ENCODE measurements at places on chromosomes 7 and 10.

GRCh38 chr7:67438913-67439505, 442.4 kb downstream of the TYW1 start:
- DNase-seq: no peak

GRCh38 chr7:77903597-77903996, 105.0 kb downstream of the PHTF2 start:
- no peak for DNase-seq

GRCh38 chr7:91431601-91432000, 167.4 kb downstream of the FZD1 start:
- no peak for DNase-seq

GRCh38 chr10:3000048-3000447, 67.3 kb upstream of the PFKP start:
- DNase-seq: no peak

DNA sequence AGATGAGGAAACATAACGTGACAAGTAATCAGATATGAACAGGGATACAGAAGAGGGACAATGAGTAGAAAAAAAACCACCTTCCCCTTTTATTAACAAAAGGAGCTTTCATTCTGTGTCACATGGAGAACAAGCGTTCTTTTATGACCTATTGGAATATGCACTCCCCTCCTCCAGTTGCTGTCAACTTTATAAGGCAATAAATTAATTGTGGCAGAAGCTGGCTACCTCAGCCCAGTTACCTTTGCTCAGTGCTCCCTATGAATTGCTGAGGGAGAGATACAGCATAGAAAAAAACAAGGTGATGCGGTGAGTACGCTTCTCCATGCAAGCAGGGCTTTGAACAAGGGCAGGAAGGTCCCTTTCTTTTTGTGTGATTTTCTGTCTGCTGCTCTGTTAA, at the start of gene MGAM2:
MGAM2 (plus strand) TSS at position 220 of the 400 bp plus-strand sequence. CDS start 5,156 bp downstream, outside the sequence.
- no peak for DNase-seq

GRCh38 chr10:86295791-86296190, 70.8 kb downstream of the GRID1 start:
- DNase-seq: no peak

DNA sequence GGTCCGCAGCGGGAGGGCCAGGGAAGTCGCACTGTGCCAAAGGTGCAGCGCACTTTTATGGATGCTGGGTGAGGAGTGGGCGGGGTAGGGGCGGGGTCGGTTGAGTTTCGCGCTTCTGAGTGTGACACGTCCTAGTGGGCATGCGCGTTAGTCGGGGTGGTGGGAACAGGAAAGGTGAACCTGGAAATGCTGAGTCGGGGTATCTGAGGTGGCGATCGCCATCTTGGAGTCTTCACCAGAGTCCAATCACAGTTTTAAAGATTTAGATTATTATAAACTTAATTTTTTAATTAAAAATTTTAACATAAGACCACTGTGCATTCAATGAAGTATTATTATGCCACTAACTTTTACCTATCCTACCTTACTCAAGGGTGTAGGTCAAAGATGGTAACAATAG, 45.7 kb downstream of the ZNF138 start:
- no peak for DNase-seq

GRCh38 chr10:7281429-7281828, 129.4 kb downstream of the SFMBT2 start:
- no peak for DNase-seq

- DNase-seq: peak; percentile 44
Observed at GRCh38 chr7:77415823-77416620, at the start of gene GSAP. GSAP (minus strand) TSS chr7:77416349; CDS start chr7:77416321, 28 bp downstream.

DNA sequence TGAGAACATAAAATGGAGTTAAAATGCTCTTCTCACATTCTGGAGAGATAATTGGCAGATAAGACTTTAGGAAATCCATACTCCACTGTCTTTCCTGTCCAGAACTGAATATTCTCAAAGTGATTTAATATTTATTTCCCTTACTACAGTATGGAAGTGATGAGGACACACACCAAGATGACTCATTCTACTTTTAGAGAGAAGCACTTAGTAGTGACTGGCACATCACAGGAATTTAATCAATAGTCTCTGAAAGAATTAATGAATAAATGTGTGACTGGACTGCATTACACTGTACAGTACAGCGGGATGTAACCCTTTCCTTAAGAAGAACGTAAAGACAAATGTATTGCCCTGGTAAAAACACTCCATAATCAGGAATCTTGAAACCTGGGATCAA, 116.7 kb downstream of the SEMA3E start:
- no peak for DNase-seq

GRCh38 chr10:92571649-92572048, 2.2 kb downstream of the IDE start:
- DNase-seq: no peak

DNA sequence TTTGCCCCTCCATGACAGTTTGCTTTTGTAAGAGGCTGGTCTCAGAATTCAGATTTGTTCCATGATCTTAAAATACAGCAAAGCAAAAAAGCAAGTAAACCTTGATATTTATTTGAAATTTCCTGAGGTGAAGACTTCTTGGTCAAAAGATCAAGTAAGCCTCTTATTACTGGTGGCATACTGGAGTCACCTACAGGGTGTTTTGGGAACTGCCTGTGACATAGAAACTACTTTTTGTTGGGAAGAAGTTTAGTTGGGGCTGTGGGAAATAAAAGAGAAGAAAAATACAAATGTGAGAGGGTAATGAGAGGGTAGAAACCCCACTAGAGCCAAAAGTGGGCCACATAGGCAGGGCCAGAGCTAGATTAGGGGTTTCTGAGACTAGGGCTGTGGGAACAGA, 217.9 kb downstream of the OTUD1 start:
- peak; percentile 12 for DNase-seq

GRCh38 chr10:84269162-84269561, 24.3 kb downstream of the RGR start:
- DNase-seq: no peak

GRCh38 chr10:63365976-63366765, 99.6 kb downstream of the JMJD1C start:
- no peak for DNase-seq

DNA sequence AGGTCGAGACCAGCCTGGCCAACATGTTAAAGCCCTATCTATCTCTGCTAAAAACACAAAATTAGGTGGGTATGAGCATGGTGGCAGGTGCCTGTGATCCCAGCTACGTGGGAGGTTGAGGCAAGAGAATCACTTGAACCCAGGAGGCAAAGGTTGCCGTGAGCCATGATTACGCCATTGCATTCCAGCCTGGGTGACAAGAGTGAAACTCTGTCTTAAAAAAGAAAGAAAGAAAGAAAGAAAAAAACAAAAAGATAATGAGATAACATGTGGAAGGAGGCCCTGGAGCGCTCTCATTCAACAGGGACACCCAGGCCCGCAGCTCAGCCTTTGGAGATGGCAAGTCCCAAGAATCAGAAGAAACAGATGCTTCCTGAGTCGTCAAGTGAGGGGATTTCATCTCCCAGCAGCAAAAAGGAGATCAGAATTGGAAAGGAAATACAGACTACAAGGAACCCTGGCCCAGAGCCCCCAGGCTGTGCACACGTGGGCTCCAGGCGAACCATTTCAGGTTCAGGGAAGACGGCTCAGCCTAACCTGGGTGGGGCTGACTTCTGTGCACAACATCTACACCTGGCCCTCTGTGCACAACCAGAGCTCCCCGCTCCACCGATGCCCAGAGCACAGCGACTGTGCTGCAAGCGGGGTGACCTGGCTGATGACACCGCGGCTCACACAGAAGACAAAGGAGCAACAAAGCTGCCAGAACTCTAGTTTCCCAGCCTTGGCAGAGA, 33.3 kb downstream of the GNA12 start:
- DNase-seq: no peak

GRCh38 chr10:107656932-107657331, 492.4 kb upstream of the SORCS1 start:
- DNase-seq: no peak

GRCh38 chr7:84704380-84704779, 482.5 kb downstream of the SEMA3D start:
- DNase-seq: no peak
